ENCODE measurements at places on chromosomes 7 and 10.

- DNase-seq: no peak
Observed at GRCh38 chr7:73773700-73774517, 3.8 kb upstream of the CLDN3 start.

DNA sequence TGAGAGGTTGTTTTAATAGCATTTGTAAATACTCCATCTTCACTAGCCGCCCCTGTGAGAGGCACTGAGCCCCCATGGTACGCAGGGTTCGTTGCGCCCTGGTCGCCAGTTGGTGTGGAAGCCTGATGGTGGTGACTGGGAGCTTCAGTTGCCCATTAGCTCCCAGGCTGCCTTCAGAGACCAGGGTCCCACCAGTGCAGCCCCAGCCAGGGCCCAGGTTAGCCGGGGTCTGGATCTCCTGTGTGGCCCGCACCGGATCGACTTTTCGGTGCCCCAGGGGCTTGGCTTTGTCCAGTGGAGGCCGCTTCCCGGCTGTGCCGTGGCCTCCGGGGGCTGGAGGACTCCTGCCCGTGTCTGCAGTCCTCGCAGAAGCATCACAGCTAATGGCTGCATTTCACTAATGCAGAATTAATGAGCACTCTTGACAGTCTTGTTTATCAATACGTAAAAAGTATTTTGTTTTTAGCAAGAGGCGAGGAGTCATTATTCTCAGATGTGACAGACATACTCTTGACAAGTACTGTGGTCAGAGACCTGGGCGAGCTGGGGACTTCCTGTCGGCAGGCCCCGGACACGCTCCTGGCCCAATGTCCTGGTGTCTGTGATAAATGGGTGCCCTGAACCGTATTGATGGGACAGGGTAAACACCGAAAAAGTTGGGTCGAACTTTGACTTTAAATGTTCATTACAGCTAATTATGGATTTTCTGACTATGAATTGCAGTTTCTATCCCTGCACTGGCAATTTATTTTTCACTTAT is 99.8 kb downstream of the NKX6-2 start:
- DNase-seq: peak; percentile 70

DNA sequence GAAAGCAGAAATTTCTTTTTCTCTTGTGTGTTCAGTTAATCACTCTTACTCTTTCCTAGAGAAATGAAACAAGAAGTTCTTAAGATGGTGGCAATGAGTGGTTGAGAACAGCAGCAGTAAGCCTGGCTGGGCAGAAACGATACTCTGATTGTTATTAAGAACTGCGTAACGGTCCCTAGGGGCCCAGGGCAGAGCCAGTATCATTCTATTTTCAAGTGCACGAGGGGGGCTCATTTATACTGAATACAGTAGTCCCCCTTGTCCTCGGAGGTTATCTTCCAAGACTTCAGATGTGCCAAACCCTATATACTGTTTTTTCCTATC is 64.9 kb downstream of the EEPD1 start:
- DNase-seq: no peak

DNA sequence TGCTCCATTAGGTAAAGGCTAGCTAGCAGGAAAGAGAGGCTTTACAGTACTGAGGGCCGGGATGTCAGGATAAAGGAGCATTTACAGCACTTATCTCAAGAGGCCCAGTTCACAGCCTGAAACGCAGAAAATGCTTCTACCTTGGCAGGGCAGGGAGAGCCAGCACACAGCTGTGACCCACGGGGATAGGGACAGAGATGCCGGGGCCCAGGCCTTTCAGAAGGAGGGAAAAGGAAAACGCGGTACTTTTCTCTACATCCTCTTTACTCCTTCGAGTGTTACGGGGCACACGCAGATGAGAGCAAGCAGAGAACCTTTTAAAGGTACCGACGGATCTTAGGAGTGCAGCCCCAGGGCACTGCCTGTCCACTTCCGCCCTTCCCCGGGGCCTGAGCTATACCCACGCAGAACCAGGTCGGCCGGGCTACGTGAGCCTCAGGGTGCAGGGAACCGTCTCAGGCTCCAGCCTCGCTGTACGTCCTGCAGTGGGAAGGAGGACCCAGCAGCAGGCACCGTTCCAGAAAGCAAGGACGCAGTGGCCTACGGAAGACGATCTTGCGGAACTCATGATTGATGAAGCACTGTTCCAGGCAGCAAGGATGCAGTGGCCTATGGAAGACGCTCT is 232.3 kb downstream of the ELFN1 start:
- peak; percentile 34 for DNase-seq

DNA sequence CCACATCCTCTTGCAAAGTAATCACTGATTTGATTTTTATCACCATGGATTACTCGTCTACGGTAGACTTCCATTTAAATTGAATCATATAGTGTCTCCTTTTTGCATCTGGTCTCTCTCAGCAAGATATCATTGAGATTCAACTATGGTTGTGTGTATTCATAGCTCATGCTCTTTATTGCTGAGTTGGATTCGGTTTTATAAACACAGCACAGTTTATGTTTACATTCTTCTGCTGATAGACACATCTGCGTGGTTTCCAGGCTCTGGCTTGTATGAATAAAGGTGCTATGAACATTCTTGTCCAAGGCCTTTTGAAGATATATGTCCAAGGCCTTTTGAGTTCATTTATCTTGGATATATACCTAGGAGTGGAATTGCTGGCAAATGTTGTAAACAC is 356.5 kb upstream of the CELF2 start:
- no peak for DNase-seq

DNA sequence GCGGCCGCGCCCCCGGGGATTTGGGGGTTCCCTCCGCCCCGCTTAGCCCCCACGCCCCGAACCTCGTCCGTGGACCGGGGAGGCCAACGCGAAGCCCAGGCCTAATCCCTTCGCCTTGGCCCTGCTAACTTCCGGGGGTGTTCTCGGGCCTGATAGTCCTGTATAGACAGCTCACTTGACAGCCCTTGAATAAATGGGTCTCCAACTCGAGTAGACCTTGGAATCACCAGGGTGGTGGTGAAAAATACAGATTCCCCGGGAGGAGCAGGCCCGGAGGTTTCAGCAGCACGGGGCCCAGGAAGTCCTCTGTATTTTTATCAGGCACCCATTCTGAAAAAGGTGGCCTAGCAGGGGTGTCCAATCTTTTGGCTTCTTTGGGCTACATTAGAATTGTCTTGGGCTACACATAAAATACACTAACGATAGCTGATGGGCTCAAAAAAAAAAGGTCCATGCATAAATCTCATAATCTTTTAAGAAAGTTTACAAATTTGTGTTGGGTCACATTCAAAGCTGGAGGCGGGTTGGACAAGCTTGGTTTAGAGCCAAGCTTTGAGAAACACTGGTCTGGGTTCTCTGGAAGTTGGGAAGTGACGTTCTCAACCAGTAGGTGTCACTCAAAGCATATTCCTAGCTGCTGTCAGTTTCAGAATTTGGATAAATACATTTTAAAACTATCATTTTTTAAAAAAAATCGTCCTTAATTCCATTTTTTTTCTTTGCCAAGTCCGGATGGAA is 221.7 kb downstream of the PHTF2 start:
- DNase-seq: no peak

DNA sequence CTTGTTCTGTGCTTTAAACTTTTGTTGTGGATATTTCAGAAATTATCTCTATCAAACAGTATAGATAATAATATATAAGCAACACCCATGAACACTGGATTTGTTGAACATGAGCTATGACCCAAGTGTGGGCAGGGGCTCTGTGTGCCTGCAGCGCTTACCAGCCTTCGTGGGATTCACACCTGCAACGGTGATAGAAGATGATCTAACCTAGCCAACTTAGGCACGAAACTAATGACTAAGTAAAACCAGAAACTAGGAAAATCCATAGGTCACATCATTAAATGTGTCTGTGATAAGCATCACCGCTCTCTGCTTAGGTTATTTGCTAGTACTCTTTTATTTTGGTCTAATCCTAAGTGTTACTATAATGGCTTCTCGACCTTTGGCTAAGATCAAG is 18.0 kb downstream of the SPAG6 start:
- DNase-seq: no peak

DNA sequence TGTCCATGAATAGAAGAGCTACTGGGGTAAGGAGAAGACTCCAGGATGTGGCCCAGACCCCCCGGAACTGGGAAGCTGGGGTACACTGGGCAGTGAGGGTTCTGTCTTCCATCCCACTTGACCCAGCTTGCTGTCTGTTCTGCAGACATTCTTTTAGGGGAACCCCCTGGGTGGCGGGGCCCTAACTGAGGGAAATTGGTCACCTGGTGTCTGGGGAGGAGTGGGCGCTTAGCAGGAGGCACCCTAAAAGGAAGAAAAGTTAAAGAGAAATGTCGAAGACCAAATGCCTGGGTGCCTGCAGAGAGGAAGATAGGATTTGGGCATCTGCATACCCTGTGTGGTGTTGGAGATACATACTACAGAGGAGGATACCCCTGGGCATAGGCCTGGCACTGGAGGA is 1.0 kb downstream of the AP1S1 start:
- DNase-seq: no peak

DNA sequence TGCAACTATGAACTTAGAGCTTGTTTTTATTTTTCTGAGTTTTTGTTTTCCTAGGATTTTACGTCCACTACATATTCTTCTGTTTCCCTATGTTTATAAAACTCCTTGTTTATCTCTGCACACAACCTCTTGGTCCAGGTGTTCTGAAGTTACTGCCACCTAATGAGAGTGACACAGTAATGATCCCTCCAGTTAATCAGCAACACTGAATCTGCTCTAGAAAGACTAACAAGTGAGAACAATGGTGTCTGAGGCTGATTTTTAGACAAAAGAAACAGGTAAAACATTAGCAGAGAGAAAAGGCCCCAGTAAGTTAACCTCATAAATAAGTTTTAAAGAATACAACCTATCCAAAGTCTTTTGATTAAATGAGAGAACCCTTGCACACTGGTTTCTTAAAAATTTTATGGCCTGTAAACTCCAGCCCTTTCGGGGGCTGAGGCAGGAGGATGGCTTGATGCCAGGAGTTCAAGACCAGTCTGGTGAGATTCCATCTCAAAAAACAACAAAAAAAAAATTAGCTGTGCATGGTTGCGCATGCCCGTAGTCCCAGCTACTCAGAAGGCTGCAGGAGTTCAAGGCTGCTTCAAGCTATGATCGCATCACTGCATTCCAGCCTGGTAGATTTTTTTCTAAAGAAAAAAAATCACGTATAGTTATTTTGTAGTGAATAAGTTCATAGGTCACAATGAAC is 397.6 kb downstream of the MAGI2 start:
- no peak for DNase-seq

DNA sequence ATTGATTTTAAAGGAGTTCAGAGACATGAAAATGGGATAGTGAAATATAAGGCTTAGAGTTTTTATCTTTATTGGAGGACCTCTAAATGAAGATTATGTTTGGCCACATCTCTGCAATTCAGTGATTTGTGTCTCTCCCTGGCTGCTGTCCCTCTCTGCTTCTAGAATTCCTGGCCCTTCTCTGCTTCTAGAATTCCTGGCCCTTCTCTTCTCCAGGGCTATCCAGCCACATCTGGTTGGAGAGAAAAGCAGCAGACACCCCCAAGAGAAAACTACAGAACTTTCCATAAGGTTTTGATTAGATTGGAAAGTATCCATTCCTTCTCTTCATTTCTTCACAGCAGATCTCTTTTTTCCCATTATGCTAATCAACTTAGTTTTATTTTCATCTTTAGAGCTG is 135.5 kb downstream of the NPY start:
- DNase-seq: no peak

DNA sequence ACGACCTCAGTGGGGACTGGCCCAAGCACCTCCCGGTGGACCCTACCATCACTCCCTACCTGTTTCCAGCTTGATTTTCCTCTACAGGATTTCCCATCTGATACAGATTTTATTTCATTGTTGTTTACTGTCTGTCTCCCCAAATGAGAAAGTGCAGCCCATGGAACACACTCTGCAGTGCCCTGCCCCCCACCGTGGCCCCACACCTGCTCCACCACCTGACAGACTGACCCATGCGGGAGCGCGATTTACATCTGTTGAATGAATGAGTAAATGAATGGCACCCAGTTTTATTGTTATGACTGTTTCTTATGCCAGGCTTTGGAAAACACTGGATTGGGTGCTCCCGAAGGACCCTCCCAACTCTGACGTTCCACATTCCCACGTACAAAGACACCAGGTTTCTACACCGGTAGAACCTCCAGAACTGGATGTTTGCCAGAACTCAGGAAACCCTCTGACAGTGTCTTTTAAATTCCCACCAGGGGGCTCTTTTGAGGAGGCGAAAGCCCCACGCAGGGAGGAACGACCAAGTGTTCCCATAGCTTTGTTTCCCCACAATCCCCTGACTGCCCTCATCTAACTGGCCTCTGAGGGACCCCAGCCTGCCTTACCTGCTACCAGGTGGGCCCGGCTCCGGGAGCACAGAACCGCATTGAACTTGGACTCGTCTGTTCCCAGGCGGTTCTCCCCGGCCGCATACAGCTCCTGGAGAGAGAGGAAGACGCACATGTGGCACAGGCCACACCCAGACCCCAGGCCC is 29.0 kb downstream of the PLAC9 start:
- DNase-seq: peak; percentile 38

DNA sequence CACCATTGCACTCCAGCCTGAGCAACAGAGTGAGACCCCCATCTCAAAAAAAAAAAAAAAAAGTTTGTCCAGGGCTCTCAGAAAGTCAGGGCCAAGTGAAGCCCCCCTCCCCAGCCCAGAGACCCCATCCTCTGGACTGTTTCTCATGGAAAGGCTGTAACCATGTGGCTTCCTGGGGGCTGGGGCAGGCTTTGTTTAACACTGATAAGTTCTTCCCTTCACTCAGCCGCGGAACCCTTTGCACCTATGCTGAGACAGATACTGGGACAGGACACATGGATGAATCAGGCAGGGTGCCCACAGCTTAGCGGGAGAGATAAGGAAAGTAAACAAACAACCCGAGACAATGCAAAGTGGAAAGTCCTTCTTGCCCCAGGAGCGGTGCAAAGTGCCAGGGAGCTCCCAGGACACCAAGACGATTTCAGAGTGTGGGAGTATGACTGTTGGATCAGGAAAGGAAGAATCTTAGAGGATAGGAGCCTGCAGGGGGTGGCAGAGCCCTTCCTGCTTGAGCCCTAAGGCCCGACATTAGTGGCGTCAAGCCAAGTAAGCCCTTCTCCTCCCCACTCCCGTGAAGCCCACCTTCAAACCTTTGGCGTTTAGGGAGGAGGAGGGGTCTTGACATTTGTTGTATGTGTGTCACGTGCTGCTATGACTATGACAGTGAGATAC is 11.6 kb downstream of the MLXIPL start:
- DNase-seq: no peak

DNA sequence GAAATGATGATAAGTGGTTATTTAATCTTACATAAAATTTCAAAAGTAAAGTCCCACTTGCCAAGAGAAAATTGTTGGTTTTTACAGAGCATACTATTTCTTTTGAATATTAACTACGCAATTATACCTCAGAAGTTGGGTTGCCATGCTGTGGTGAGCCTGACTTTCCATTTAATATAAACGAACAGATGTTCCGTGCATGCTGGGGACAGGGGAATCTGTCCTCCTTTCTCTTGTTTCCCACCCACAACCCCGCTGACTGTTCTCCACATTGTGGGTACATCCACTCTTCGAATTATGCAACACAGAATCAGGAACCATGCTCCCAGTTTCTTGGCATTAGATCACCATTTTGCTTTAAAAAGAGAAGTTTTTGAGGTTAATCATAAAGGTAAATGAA is 29.2 kb upstream of the RTKN2 start:
- DNase-seq: no peak
